ENCODE measurements at places on chromosomes 3 and 15. TPM values are rescaled to one million over a fixed set of nuclear protein-coding genes. Genes with fewer than 3 reads are reported as not detected.

Gene RMDN3
- total RNA-seq = 13.6 TPM

Gene OSBPL10
- total RNA-seq = 60.1 TPM

Gene MESP2
- total RNA-seq = 1.7 TPM

Gene SH2D7
- total RNA-seq = not detected

Gene ITGA11
- total RNA-seq = 0.08 TPM

Gene ASB14
- total RNA-seq = not detected

Gene ROPN1
- total RNA-seq = not detected

Gene GOLGA6A
- total RNA-seq = not detected

Gene GOLGA8S
- total RNA-seq = not detected

Gene HSPBAP1
- total RNA-seq = 9.0 TPM

Gene SLC28A2
- not detected for total RNA-seq

Gene IDH3A
- total RNA-seq = 73.3 TPM

Gene KCNH8
- total RNA-seq = not detected

Gene FBLN2
- 0.86 TPM for total RNA-seq

Gene C2CD4A
- total RNA-seq = not detected

Gene HGD
- total RNA-seq = not detected

Gene GP5
- total RNA-seq = not detected

Gene CLDN1
- total RNA-seq = 6.2 TPM

Gene MUC20
- not detected for total RNA-seq

Gene MASP1
- total RNA-seq = 0.23 TPM

Gene LRTM1
- total RNA-seq = not detected

Gene UROC1
- total RNA-seq = not detected

Gene SST
- not detected for total RNA-seq

Gene MNS1
- 0.39 TPM for total RNA-seq

Gene CPNE4
- not detected for total RNA-seq

Gene CACNA1D
- total RNA-seq = not detected

Gene ACKR2
- total RNA-seq = not detected

Gene NRG4
- total RNA-seq = 0.19 TPM

Gene IQSEC1
- total RNA-seq = 7.5 TPM

Gene CHRM5
- not detected for total RNA-seq

Gene MB21D2
- 9.2 TPM for total RNA-seq

Gene ALDH1A2
- not detected for total RNA-seq

Gene ACOX2
- total RNA-seq = 0.39 TPM

Gene BCHE
- total RNA-seq = 0.08 TPM

Gene CKMT1B
- total RNA-seq = 87.1 TPM

Gene GRIP2
- 0.16 TPM for total RNA-seq

Gene TRIM42
- total RNA-seq = not detected

Gene LARP6
- total RNA-seq = 21.0 TPM

Gene MAGEL2
- total RNA-seq = not detected

Gene DUOXA1
- total RNA-seq = 30.6 TPM

Gene PATL2
- not detected for total RNA-seq

Gene GOLGA6L7
- total RNA-seq = not detected

Gene CNTN6
- not detected for total RNA-seq

Gene CLCN2
- total RNA-seq = 3.1 TPM

Gene AMT
- 1.9 TPM for total RNA-seq

Gene ISLR2
- 0.04 TPM for total RNA-seq

Gene CILP
- not detected for total RNA-seq

Gene A4GNT
- not detected for total RNA-seq

Gene KLHL6
- total RNA-seq = 0.16 TPM

Gene ZNF80
- total RNA-seq = not detected

Gene IGF2BP2
- total RNA-seq = 116 TPM

Gene TGM5
- 0.16 TPM for total RNA-seq

Gene SKIL
- total RNA-seq = 21.9 TPM

Gene RAB6B
- total RNA-seq = 0.15 TPM

Gene ADGRG7
- total RNA-seq = not detected

Gene TRH
- total RNA-seq = not detected

Measured in hair follicular keratinocyte (primary cell).